ENCODE measurements at places on chromosomes 6 and 20.

DNA sequence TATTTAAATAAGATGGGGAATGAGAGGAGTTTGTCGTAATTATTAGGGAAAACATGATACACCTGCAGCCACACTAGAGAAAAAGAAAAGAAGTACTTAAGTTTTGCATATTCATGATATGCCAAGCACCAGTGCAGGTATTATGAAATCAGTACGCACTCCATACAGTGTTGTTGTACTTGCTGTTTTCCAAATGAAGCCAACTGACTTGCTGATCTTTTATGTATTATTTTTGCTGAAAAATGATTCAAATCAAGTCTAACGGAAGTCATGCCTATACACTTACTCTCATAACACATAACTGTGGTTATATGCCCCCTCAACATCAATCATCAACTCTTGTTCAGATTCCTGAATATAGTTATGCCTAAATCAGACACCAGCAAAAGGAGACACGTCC is 584.9 kb upstream of the EYS start:
- no peak for DNase-seq

DNA sequence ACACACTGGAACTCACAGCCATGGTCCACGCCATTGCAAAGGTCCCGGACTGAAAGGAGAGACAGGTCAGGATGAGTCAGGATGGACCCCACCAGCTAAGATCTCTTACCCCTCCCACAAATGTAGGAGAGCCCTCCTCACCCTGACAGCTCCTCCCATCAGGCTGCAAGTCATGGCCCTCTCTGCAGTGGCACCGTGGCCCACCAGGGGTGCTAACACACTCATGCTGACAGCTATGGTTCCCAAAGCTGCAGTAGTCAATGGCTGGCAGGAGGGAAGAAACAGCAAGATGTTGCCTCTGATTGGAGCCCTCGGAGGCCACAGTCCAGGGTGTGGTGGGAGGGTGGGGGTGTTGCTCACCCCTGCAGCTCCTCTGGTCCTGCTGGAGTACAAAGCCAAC is 5.7 kb upstream of the RBPJL start:
- DNase-seq, result no peak

- no peak for DNase-seq
These were observed 1034.9 kb downstream of the EYS start for GRCh38 chr6:64672131-64672530.

DNA sequence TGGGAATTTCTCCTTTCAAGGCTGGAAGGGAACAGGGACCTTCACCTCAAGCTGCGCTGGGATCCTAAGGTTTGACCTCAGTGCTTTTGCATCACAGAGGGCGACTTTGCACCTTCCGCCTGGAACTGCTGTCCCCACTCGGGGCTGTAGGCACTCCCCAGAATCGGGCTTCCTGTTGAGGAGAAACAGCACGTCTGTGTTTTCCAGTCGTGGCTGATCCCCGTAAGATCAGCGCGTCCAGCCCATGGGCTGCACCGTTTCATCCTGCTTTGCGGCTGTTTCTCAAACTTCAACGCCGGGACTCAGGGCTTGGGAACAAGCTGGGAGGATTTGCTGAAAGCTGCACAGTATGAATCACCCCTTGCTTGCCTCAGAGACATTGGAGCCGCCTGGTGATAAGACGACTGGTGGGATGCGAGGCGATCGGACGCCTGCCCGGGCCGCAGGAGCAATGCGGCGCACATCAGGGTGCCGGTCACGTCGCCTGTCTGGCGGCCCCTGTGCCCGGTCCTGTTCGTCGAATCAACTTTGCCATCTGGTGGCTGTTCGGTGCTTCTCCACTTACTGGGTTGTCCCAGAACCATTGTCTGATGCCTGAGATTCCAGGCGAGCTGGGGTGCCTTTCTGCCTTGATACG is 53.6 kb upstream of the FRMD1 start:
- no peak for DNase-seq

GRCh38 chr20:53427951-53428350 is 165.7 kb downstream of the ZNF217 start:
- DNase-seq, result no peak

DNA sequence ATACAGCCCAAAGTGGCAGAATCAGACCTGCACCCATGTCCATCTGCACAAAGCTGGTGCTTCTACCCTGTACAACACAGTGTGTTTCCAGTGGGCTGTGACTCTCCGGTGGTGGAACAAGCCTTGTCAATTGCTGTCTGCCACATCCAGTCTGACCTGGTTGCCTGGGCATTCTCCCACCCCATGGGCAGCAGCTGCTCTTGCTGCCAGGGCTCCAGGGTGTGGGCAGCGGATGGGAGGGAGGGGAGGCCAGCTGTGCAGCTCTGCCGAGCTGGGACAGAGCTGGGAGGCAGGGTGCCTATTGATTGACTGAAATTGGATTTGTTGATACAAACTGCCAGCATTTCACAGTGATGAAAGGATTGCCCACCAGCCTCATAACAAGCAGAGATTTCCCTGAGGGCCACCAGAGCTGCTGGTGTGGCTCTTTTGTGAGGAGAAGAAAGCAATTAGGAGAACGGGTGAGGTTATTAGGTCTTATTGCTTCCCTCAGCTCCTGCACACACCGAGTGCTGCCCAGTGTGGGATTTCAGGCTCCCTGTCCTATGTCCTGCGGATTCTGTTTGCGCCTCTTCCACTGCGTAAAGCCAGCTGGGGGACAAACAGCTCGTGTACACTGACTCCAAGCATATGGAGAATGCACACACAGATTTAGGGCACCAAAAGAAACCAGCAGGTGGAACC is 150.8 kb downstream of the NRN1 start:
- no peak for DNase-seq

- no peak for DNase-seq
These were observed 258.9 kb upstream of the SOX4 start for GRCh38 chr6:21334651-21335050.

GRCh38 chr6:41092421-41093140 is 19.8 kb downstream of the NFYA start:
- DNase-seq, result no peak

DNA sequence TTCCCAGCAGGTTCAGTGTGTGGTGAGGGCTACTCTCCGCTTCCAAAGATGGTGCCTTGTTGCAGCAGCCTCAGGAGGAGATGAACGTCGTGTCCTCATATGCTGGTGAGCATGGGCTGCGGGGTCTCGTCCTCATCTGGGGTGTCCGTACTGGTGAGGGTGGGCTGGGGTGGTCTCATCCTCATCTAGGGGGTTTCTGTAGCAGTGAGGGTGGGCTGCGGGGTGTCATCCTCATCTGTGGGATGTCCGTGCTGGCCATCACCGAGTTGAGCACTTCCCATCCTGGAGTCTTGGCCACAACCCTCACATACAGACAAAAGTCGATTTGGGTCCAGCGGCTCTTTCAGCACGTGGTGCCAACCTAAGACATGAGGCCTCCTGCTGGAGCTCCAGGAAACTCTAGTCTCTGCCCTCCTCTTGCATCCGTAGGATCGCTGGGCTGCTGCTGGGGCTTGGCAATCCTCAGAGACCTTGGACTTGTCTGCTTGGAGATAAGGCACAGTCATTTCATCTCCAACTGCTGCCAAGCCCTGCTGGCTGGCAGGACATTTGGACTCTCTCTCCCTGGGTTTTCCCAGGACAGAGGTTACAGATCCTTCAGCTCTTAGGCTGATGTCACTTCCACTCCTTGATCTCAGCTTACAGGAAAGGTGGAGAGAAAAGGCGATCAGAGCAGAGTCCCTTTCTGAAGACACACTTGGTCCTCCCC is 160.4 kb downstream of the PACRG start:
- DNase-seq, result no peak

- DNase-seq, result no peak
These were observed 123.0 kb downstream of the SLC16A10 start for GRCh38 chr6:111210194-111210728.

- DNase-seq, result no peak
These were observed 15.5 kb downstream of the MRPS18A start for GRCh38 chr6:43671801-43672690.

GRCh38 chr6:82348130-82348529 is 15.5 kb upstream of the TPBG start:
- no peak for DNase-seq

GRCh38 chr20:58071991-58072390 is 156.5 kb downstream of the ANKRD60 start:
- DNase-seq, result no peak

GRCh38 chr20:50913690-50914375 is 17.4 kb downstream of the ADNP start:
- DNase-seq, result no peak

DNA sequence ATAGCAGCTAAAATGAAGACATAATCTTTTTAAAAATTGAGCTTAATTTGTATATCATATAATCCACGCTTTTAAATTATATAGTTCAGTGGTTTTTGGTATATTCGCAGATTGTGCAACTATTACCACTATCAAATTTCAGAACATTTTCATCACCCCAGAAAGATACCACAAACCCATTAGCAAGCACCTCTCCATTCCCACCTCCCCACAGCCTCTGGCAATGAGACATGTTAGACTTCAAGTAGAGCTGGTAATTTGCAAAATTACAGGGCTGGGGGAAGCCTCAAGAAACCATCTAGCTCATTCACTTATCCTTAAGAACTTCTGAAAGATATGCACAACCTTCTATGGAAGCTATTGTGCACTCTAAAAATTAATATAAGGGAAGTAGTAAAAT is 37.2 kb downstream of the TRMT6 start:
- DNase-seq, result no peak

- DNase-seq, result no peak
These were observed 89.2 kb downstream of the UST start for GRCh38 chr6:148835920-148836441.

DNA sequence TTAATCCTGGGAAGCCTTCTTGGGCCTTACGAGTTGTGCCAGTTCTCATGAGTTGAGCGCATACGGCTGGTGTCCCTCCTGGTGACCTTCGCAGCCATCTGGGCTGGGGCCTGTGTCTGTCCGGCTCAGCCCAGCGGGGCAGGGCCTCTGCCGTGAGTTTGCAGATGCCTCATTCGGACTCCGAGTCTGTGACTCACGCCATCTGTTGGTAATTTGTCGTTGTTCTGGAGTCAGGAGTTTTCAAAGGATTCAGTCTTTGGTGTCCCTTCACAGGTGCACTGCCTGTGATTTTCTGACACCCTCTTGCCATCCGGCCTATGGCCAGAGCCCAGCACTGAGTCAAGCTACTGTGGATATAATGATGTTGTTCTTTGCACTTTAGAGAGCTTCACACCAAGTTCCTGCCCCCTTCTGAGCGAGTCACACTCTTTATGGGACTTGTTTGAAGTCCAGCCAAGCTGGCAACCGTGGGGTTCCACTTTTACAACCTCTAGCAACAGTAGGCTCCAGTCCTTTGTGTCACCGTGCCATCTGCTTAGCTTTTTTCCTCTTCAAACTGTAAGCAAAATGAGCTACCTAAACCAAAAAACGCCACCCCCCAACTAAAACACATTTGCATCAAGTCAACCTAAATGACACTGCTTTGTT is 175.6 kb downstream of the AIG1 start:
- no peak for DNase-seq

- no peak for DNase-seq
These were observed 392.9 kb downstream of the GJA1 start for GRCh38 chr6:121828146-121828886.

DNA sequence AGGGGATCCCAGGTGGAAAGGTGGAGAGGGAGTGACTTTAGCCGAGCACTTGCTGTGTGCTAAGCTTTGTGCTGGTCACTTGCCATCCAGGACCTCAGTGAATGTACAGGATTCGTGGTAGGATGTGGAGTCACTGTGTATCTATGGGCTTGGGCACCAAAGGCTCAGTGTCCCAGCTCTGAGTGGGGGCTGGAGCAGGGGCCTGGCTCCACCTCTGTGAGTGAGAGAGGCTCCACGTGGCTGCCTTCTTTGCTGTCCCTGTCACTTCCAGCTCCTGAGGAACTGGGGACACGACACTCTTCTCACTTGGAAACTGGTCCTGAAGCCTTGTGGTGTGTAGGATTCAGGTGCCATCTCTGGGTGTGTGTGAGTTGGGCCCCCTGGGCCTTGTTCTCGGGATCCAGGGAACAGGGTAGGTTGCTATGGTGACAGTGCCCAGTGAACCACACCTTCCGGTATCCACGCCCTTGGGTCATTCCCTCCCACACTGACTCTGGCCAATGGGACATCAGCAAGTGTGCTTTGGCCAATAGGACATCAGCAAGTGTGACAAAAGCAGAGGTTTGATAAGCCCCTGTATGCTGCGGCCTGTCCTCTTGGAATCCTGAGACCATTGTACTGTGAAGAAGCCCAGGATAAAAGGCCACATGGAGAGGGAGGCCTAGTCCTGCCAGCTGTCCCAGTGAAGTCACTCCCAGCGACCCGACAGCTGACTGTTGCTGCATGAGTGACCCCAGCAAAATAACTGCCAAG is 87.7 kb downstream of the CDH22 start:
- no peak for DNase-seq

DNA sequence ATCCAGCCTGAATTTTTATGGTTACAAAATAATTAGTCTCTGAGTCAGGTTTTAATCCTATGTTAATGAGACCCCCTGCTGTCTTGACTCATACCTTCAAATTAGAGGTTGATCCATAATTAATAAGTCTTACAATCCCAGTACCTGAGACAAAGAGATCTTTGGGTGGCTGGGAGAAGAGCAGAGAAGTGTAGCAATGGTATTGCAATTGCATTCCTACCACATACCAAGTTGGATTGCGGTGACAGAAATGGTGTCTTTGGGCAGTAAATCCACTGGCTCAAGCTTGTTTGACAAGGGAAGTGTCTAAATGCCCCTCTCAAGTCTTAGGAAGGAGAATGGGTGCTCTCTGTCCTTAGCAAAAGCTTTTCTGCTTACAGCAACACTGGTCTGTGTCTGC is 150.4 kb downstream of the BTBD3 start:
- no peak for DNase-seq

DNA sequence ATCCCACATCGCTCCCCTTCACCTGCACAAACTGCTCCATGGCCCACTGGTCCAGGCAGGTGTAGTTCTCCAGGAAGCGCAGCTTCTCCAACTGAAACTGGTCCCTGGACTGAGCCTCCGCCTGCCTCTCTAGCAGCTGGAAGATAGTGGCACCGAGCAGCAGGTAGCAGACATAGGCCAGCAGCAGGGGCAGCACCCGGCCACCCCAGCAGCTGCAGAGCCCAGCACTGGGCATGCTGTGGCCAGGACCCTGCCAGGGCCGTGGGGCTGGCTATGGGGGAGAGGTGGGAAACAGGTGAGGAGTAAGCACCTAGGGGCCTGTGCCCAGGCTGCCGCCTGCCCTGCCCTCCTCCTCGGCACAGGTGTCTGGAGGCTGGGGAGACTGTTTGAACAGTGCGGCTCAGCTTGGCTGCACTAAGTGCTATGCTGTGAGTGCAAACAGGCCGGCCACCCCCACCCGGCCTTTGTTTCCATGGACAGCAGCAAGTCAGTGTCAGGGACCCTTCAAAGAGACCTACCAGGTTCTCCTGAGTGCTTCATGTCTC is at the start of gene KCNK16:
Gene KCNK16, minus strand, starts transcription at position 397 of the 545 bp plus-strand sequence. Its CDS starts 162 bp downstream, at position 235.
- no peak for DNase-seq

DNA sequence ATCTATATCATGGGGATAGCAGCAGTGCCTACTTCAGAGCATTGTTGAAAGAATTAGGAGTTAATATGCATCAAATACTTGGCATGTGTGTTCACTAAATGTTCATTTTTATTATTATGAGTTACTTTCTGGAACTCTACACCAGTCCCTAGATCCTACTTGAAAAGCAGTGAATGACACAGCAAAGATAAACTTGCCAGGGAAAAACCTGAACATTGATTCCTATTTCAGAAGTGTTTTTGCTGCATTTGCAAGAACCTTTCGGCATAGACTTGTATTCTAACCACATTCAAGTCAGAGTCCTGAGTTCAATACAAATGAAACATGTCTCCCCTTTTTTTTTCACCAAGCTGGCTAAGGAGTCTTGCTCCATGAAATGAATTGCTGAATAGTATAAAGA is 187.4 kb upstream of the TAB2 start:
- no peak for DNase-seq
